ENCODE measurements at places on chromosomes 16 and 17. TPM values are rescaled to one million over a fixed set of nuclear protein-coding genes. Genes with fewer than 3 reads are reported as not detected.
A peak's percentile ranks its signal among the peaks of the same experiment; 100 is the strongest.

Gene CX3CL1
- 1.7 TPM for total RNA-seq

Gene NTN3
- 9.4 TPM for total RNA-seq

Gene MMP25
- total RNA-seq, result not detected

Gene UNK
- total RNA-seq, result 37.8 TPM

Gene MMP15
- total RNA-seq, result 473 TPM

Gene SKAP1
- total RNA-seq, result not detected

Gene PRAC1
- not detected for total RNA-seq

Gene RAB11FIP4
- 23.4 TPM for total RNA-seq

- DNase-seq, result no peak
These were observed 44.8 kb downstream of the CDYL2 start for GRCh38 chr16:80759419-80760162.

GRCh38 chr16:82185012-82185411 is 15.0 kb upstream of the MPHOSPH6 start:
- no peak for DNase-seq

GRCh38 chr16:65889533-65889966 is 476.9 kb upstream of the CDH5 start:
- peak; percentile 7 for DNase-seq

GRCh38 chr17:17153071-17153470 is 53.1 kb downstream of the PLD6 start:
- DNase-seq, result no peak

GRCh38 chr16:30416624-30417528 is 9.5 kb downstream of the ZNF771 start:
- DNase-seq, result peak; percentile 18

DNA sequence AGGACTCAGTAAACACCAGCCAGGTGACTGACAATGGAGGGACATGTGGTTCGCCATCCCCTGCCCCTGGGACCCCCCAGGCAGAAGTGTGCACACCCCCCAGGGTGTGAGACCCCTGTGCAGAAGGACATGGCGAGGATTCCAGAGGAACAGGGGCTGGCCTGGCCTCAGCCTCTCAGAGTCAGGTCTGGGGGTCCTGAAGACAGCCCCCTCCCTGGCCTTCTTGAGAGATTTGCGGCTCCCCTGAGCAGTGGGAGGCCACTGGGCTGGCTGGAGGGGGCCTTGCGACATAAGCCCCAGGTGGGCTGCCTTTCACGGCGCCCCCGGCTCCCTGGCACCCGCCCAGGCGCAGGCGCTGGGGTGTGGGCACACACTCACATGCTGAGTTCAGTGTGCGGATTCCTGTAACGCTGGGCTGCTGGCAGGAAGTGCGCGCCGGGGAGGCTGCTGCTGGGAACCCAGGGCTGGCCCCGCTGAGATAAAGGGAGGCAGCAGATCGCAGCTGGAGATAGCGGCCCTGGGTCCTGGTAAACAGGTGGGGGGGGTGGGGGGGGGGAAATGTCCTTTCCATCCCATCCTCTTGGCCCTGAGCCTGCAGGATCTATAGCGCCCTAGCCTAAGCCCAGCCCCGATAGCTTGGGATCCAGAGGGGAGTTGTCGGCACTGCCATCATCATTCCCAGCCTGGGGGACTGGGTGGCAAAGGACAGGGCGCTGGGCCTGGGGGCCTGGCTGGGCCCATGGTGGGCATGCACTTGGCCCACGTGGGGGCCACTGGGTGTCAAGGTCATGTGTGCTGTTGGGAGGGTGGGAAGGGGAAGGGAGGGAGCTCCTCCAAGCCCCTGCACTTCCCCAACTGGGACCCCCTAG is 27.1 kb downstream of the TMEM235 start:
- no peak for DNase-seq

- DNase-seq, result no peak
These were observed 31.8 kb downstream of the BEAN1 start for GRCh38 chr16:66458853-66459252.

DNA sequence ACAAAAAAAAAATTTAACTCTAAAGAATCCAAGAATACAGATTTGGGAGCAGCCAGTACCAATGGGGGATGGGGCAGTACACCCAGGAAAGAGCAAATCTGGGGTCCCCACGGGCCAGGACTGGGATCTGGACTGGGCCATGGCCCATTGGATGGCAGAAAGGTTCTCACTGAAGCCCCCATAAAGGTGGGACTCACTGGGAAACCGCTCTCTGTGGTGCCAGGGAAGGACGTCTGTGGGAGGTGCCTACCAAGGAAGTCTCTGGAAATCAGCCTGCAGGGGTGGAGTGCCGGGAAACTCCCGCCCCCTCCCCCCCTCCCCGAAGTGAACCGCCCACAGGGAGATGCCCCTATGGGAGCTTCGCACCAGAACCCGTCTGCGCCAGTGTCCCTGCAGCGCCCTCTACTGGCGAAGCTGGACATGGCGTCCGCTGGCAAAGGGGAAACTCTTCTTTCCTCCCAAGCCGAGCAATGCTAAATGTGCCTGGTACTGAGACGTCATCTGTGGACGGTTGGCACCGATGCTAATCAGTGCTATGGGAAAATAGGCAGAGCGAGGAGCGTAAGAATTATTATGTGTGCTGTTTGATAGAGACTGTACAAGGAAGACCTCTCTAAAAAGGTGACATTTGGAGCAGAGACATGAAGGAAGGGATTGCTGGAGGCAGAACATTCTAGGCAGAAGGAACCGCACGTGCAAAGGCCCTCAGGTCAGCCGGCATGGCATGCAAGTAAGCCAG is 671.1 kb downstream of the WWOX start:
- peak; percentile 54 for DNase-seq

- no peak for DNase-seq
These were observed 146.9 kb upstream of the SDK2 start for GRCh38 chr17:73791121-73791520.

DNA sequence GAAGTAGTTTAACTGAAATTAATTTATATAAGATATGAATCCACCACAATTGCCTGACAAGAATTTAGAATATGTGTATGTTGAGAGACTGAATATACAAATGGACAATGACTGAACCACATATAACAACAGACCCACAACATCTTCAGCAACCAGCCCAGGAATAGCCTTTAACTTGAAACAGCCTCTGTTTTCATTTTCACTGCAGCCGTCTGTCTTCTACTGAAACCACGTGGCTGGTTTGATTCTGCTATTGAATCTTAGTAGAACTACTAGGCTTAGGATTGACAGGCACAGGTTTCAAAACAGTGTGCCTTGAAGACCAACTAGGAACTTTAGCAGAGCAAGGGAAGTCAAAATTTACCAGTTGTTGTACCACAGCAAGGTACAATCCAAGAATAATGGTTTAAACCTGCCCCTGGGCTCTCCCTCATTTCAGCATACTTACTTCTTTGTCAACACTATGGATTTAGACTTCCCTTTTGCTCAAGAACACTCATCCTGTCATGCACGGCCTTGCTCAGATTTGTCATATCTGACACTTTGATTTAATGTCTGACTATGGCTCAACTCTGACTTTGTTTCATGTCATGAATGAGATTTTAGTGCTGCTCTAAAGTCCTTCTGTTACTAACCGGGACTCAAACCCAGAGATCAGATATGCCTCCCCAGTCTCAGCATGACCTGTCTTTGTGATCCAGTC is 355.0 kb downstream of the KIF2B start:
- no peak for DNase-seq

DNA sequence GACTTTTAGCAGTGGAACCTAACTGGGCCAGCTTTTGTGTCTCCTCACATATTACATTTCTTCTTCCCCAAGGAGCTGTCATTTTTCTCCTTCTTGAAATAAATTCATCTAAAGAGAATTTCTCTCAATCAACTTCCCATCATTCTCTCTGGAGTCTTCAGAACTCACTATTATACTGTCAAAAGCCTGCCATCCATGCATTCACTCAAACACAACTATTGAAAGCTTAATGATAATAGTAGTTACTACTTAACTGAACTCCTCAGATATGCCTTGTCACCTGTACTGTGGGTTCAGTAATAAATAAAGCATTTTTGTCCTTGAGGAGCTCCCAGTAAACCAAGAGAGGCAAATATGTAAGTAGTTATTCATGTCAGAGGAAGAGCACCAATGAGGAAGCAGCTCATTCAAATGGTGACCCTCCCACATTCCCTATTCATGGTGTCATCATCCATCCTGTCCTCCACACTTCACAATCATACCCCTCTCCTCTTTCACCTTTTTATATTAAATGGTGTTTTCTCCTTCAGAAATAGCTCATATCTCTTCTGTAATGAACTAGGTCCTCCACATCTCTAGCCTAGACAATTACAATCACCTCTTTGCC is 162.6 kb downstream of the CA10 start:
- DNase-seq, result no peak

GRCh38 chr16:71461686-71462648 is at the start of gene ZNF23:
ZNF23 (minus strand) TSS chr16:71462247; CDS start chr16:71456796, 5,451 bp downstream.
- DNase-seq, result peak; percentile 82

GRCh38 chr16:3494386-3494973 is 809 bp downstream of the C16orf90 start:
- no peak for DNase-seq

GRCh38 chr16:31484491-31485171 is 1.7 kb downstream of the SLC5A2 start:
- DNase-seq, result peak; percentile 36

- DNase-seq, result peak; percentile 23
These were observed 1.4 kb downstream of the MEIOB start for GRCh38 chr16:1870365-1871082.

- no peak for DNase-seq
These were observed 24.6 kb upstream of the TEKT3 start for GRCh38 chr17:15366026-15366425.

- DNase-seq, result no peak
These were observed 161.0 kb upstream of the NLRP1 start for GRCh38 chr17:5745111-5745813.

DNA sequence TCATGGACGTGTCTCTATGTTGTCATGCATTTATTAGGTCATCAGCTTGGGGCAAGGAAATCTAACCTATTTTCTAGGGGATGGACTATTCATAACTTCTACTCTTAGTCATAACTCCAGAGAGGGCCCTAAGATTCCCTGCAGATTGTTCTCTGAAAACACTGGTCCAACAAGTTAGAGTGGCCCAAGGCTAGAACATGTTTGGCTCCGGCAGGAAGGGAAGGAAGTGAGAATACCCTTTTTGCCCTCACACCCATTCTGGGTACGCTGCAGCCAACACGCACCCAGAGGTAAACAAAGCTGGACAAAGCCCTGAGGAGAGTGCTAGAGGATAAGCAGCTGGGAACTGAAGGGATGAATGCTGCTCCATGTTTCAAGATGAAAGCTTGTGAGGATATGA is 9.9 kb downstream of the C16orf86 start:
- no peak for DNase-seq

DNA sequence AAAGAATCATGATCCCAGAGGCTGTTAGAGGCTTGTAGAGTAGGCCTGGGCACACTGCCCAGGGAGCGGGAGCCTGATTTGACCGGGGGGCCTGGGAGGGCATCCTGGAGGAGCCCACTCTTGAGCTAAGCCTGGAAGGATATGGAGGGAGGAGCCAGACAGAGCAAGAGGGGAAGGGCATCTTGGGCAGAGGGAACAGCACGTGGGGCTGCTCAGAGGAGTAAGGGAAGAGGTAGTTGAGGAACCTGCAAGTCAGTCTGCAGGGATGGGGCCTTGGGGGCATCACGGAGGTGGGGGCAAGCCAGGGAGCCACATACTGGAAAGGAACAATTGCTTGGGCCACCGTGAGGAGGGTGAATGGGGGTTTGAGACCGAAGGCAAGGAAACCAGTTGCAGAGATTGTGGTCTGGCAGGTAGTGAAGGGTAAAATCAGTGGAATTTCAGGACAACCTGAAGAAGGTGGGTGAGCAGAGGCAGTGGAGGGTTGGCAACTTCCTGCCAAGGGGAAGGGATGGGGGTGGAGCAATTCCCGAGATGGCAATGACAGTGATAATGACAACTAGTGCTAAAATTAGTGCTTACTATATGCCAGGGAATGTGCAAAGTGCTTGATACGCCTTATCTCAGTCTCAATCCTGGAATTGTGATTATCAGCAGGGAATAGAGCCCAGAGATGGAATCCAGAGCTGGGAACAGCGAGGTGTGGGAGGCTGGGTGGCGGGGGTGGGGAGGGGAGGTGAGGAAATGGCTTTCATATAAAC is 9.7 kb upstream of the RAI1 start:
- DNase-seq, result no peak

DNA sequence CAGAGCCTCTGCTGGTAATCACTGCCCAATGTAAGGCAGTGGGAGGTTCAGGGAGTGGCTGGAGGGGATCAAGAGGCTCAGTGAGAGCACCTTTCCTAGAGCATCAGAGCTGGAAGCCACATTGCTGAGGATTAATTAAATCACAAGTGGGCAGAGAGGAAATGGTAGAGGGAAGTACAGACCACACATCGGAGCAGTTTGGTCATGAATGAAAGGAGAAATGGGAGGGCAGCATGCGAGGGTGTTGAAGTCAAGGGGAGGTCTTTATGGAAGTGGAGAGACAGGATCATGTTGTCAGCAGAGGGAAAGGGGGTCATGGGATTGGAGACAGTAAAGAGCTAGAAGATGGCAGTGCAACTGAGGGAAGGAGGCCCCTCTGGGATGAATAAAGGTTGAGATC is 2.3 kb downstream of the CCL17 start:
- no peak for DNase-seq

DNA sequence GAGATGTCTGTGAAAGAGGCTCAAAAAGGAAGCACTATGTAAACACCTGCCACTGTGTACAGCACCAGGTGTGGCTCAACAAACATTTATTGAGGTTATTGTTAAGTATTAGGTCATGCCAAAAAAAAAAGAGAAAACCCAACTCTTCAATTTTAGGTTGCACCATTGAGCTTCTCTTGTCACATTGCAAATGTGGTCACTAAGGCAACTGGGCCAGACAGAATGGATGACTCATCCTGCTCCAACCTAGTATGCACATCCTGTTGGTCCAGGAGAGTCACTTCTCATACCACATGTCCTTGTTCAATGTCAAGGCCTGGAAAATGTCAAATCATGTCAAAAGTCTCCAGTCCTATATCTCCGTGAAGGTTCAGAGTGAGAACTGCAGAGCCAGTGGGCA is 25.0 kb downstream of the HOXB1 start:
- DNase-seq, result peak; percentile 64

DNA sequence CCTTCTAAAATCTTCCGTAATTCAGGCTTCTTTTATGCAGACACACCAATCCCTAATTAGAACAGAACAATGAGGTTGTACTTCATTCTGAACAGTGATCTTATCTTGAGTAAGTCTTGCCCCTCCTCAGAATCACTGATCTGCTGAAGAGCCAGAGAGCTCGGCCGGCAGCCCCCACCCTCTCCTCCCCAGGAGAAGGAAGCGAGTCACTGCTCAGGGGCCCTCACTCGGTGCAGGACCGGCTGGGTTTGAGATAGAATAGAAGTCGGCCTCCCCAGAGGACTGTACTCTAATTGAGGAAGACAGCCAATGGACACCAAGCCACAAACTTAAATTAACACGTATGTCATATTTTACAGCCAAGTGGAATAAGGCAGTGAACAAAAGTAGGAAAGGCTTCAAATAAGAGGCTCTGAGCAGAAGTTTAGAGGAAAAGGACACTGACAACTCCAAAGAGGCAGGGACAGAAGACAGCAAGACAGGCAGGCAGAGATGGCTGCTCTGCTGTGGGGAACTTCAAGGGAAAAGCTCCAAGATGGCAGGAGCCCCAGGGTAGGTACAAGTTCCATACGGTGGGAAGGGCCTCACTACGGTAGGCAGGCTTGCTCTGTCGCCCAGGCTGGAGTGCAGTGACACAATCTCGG is 18.6 kb downstream of the CREBBP start:
- DNase-seq, result no peak

Measured in cardiac muscle cell (in vitro differentiated cells and primary cell).